ENCODE measurements at places on chromosomes 1 and 21.
A peak's percentile ranks its signal among the peaks of the same experiment; 100 is the strongest.

- no peaks in the 10 kb centered on the region for H3K27me3 ChIP-seq
- peak overlapping the region; percentile 21 for H3K27ac ChIP-seq
- DNase-seq, result peak; percentile 33
- H3K4me1 ChIP-seq, result peaks cover 50% of the 10 kb centered on the region
Measured at GRCh38 chr1:202203238-202204039, 9.8 kb downstream of the LGR6 start.

GRCh38 chr1:202974856-202975255 is 7.8 kb upstream of the CYB5R1 start:
- no peak overlapping the region for H3K27ac ChIP-seq
- H3K4me1 ChIP-seq, result no peaks in the 10 kb centered on the region
- no peak for DNase-seq

- no peaks in the 10 kb centered on the region for H3K27me3 ChIP-seq
- no peak overlapping the region for H3K4me3 ChIP-seq
- H3K27ac ChIP-seq, result no peak overlapping the region
- DNase-seq, result no peak
- H3K4me1 ChIP-seq, result no peaks in the 10 kb centered on the region
- H3K36me3 ChIP-seq, result no peaks in the 10 kb centered on the region
Measured at GRCh38 chr1:101971304-101971703, 25.4 kb downstream of the OLFM3 start.

DNA sequence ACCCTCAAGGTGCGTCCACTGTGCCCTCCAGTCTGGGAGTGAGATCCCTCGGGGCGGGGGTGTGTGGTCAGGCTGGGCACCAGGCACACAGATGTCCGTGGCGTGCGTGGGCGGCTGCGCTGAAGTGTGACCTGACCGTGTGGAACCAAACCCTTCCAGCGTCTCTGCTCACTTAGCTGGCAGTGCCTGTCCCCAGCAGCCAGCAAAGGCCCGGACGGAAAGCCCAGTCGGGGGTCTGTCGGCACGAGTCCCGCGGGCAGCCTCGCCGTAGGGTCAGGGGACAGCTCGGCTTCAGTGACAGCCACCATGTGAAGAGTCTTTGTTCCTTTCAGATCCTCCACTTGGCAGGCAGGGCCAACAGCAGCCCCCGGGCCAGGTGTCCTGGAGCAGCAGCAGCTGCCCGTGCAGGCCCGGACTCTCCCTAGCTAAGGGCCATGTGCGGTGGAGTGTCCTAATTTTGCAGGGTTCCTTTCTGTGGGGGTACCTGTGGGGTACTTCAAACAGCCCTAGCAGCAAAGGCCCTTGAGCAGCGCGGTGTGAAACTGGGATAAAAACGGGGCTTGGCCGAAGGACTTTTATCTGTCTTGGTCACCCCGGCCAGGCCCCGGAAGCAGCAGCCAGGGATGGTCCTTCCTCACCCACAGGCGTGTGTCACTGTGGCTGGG is 11.6 kb downstream of the TTLL10 start:
- DNase-seq, result peak; percentile 0
- H3K4me1 ChIP-seq, result no peaks in the 10 kb centered on the region
- no peak overlapping the region for H3K4me3 ChIP-seq

DNA sequence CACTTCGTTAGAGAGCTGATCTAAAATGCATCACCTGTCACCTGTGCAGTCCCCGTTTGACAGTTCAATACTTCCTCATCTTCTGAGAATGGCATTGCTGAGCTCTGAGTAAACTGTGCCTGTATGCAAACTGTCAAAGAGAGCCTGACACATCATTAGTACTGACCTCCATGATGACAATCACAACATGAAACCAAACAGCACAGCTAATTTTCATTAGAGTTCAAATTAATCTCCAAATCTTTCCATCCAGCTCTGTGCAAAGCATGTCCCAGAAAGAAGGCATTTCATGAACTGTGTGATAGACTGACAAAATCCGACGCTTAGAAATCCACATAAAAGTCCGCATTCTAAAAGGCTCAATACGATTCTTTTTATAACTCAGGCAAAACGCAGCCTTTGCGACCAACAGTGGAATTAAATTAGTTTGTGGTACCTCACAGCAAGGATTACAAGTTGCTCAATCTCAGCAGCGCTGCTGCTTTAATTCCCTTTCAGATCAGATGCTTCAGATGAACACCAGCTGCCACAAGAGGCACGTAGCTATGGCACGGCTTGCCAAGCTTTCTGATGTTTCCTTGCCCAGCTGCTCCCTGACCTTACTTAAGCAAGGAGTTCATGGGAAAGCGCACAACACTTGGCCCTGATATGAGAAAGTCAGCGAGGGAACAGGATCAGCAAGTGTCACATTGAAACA is 765.5 kb upstream of the PRMT6 start:
- H3K36me3 ChIP-seq, result no peaks in the 10 kb centered on the region
- no peaks in the 10 kb centered on the region for H3K27me3 ChIP-seq
- H3K4me1 ChIP-seq, result no peaks in the 10 kb centered on the region
- H3K4me3 ChIP-seq, result no peak overlapping the region

DNA sequence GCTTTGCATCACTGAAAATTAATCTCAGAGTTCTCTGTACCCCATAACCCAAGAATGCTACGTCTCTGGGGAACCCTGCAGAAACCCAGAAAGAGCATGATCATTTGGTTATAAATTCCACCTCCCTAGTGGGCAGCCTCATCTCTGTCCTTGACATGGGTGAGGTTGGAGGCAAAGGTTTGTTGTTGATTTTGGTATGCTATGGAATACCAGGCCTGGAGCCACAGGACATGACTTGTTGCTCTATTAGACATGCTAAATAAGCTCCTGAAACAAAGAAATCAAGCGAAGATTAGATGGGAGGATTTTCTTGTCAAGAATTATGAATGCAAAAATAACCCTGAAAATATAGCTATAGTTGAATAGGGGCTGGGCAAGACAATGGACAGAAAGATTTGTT is 197.4 kb upstream of the CAMK1G start:
- no peak overlapping the region for H3K4me3 ChIP-seq
- H3K27ac ChIP-seq, result no peak overlapping the region
- no peaks in the 10 kb centered on the region for H3K36me3 ChIP-seq
- no peaks in the 10 kb centered on the region for H3K27me3 ChIP-seq
- no peaks in the 10 kb centered on the region for H3K4me1 ChIP-seq

DNA sequence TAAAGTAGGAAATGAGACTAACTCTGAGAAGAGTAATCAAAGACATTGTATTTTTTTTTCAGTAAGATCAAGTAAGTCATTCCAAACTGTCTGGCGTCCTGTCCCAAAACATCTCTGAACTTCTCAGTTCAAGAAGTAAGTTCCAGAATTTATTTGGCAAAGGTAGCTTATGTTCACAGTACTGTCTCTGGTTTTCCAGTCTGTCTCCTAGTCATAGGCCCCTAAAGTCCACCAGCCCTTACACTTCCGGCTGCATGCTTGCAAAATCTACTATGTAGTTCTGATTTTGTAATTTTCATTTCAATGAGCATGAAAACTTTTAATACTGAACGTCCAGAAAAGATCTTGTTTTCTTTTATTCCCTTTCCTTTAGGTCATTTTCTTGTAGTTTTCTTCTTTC is 61.4 kb upstream of the S1PR1 start:
- H3K4me3 ChIP-seq, result no peak overlapping the region
- H3K4me1 ChIP-seq, result peaks cover 21% of the 10 kb centered on the region
- no peak for DNase-seq
- H3K36me3 ChIP-seq, result no peaks in the 10 kb centered on the region

DNA sequence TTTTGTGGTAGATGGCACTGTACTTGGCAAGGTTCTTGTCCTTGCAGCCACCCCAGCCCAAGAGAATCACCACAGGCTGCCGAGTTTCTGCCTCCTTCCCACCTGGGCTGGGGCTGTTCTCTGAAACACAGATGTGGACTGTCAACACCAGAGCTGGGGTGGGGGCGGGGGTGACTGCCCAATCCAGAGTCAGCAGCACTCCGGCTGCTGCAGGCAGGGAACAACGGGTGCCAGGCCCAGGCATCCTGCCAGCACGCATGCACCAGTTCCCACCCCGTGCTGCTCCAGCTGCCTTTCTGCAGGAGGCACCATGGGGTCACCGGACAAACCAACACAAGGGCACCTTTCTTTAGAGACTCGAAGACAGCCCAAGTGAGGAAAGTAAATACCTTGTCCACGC is 14.1 kb downstream of the TMEM53 start:
- H3K4me3 ChIP-seq, result no peak overlapping the region
- peaks cover 8% of the 10 kb centered on the region for H3K4me1 ChIP-seq
- H3K27me3 ChIP-seq, result no peaks in the 10 kb centered on the region
- no peaks in the 10 kb centered on the region for H3K36me3 ChIP-seq
- no peak for DNase-seq
- no peak overlapping the region for H3K27ac ChIP-seq

- no peak overlapping the region for H3K4me3 ChIP-seq
- H3K27me3 ChIP-seq, result no peaks in the 10 kb centered on the region
- H3K36me3 ChIP-seq, result no peaks in the 10 kb centered on the region
- H3K27ac ChIP-seq, result no peak overlapping the region
Measured at GRCh38 chr1:179141592-179142251, 59.9 kb downstream of the TOR3A start.

DNA sequence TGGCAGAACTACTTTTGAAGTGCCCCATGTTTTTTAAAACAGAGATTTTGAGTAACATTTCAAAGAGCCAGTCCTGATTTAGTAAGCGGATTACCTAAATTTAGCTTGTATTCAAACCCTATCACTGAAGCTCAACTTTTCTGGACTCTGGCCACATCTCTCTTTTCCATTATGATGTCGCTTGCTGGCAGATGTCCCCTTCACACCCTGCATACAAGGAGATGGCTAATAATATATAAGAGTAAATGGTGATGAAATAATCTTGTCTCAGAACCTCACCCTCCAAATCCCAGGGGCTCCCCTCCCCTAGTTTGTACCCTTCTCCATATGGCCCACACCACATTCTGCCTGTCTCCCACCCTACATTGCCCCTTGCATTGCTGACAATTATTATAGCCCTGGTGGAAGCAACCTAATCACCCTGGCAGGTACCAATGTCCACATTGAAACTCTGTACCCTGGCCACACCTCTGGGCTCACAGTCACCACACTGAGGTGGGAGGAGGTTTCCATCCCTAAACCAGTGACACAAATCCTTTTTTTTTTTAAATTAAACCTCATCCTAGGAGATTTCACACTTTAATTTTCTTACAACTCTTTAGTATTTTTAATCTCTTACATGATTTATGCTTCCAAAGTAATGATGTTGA is 106.0 kb upstream of the SYT6 start:
- no peak overlapping the region for H3K27ac ChIP-seq
- no peak for DNase-seq
- no peak overlapping the region for H3K4me3 ChIP-seq
- no peaks in the 10 kb centered on the region for H3K4me1 ChIP-seq
- H3K36me3 ChIP-seq, result no peaks in the 10 kb centered on the region
- no peaks in the 10 kb centered on the region for H3K27me3 ChIP-seq

All from CD8-positive, alpha-beta memory T cell (primary cell).